ENCODE measurements at places on chromosomes 12 and 14.

DNA sequence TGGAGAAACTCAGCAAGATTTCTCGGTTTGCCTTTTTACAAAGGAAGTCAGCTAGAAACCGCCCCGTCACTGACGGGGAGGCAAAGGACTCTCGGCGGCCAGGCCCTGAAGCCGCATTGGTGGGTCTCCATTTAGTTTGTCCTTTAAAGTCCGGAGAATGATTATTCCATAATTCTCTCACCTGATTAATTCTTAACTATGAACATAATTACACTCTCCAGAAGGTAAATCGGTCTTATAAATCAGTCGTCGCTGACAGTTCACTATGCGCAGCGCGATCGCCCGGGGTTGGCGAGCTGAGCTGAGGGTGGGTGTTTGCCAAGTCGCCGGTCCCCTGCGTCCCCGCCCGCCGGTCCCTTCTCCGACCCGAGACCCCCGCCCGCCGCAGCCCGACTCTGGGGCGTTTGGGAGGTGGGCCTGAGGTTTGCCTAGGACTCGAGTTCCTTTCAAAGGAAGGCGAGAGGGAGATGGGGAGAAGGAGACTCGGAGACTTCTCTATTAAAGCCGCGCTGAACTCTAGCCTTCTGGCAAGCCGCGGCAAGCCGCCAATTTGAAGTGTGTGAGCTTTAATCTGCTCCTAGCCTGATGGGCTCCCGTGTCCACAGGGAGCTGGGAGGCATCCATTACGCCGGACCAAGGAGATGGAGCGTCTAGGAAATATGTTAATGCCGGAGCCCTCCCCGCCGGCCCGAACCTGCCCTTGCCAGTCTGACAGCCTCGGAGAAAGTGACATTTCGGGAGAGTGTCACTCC lies 392.9 kb downstream of the NOVA1 start:
- peak; percentile 48 for DNase-seq

GRCh38 chr12:75041472-75041871 lies 168.2 kb downstream of the KCNC2 start:
- no peak for DNase-seq

DNA sequence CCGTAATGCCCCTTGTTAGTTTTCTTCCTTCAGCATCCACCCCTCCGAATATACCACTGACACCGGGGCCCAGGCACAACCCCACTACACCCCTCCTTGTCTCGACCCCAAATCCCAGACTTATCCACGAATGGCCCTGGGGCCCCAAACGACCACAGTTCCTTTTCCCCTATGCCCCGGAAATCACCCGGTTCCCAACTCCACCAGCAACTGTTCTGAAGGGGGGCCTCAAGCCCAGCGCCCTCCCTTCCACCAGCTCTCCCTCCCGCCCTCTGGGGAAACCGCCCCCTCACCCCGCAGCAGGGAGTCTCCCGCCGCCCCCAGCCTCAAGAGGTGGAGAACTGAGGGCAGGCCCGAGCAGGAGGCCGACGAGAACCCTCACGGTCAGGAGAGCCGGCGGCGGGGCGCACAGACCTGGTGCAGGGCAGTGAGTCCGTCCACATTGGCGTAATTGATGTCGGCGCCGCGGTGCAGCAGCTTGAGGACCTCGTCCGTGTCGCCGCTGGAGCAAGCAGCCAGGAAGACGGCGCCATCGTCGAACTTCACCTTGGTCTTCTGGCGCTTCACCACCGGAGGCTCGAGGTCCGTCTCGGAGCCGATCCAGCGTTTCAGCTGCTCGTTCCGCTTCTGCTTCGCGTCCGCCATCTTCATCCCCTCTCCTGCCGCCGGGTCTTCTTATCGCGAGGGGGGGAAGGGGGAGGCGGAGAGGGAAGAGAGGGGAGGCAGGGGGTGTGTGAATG lies 446 bp downstream of the PPP1R12A start:
- peak; percentile 46 for DNase-seq

DNA sequence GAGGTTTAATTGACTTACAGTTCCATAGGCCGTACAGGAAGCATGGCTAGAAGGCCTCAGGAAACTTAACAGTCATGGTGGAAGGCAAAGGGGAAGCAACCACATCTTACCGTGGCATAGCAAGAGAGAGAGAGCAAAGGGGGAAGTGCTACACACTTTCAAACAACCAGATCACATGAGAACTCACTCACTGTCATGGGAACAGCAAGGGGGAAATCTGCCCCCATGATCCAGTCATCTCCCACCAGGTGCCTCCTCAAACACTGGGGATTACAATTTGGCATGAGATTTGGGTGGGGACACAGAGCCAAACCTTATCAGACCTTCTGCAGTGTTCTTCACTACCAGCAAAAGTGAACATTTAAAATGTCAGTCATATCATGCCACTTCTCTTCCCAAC lies 58.9 kb downstream of the USP15 start:
- no peak for DNase-seq

DNA sequence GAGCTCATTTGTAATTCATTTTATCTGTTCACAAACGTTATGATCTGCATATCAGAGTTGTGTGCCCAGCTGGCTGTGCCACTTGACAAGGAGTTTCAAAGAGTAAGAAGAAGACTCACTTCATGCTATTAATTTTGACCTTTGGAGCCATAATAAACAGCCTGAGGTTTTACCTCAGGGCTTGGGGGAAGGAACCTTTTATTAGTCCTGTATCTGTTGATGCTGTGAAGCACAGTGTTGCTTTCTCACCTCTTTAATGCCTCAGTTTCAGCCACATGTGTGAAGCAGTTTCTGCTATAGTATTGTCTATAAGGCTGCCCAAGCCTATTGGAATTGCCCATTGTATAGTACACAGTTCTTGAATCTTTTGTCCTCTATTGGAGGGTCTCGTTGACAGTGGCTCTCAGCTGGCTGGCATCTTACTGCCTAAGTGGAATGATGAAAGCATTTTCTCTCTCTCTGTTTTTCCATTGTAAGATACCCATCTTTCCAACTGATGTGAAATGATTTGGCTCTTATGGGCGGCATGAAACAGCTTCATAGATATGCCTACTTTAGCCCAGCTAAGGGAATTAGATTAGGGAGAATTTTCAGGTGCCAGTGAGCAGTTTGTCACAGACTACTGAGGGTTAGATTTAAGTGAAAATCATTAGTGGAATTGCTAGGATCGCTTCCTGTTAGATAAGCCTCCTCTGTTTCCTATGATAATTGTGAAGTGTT lies 34.7 kb downstream of the GPATCH2L start:
- no peak for DNase-seq

GRCh38 chr14:77889971-77890442 lies 90.1 kb downstream of the ADCK1 start:
- DNase-seq = no peak

DNA sequence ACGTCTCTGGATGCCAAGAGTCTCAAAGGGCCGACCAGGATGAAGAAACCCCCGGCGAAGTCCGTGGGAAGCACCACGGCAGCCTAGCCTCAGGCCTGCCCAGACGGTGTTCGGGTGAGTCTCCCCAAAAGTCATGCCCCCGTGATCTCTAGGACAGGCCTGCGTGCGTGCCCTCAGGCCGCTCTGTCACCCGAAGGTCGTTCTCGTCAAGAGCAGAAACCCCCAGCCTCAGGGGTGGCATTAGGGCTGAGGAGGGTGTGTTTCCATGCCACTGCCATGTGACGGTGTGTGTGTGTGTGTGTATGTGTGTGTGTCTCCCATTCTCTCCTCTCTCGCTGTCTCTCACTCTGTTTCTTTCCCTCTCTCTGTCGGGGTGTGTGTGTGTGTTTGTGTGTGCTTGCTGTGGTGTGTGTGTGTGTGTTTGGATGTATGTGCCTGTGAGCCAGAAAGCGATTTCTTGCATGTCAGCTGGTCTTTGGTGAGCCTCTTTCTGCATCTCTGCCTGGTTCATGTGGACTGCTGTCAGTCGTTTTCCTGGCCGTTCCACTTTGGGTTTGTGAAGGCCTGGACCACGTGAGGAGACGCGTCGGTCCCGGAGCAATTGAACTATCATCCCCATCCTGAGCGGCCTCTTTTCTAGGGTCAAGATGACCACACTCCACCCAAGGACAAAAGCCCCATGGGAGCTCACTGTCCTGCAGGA lies 772.5 kb upstream of the ALG10B start:
- no peak for DNase-seq

- no peak for DNase-seq
Measured at GRCh38 chr12:77916276-77916675, 85.6 kb downstream of the NAV3 start.

GRCh38 chr12:19245106-19245505 lies 115.6 kb downstream of the PLEKHA5 start:
- DNase-seq = no peak

- peak; percentile 56 for DNase-seq
Measured at GRCh38 chr14:75720842-75721498, 59.9 kb downstream of the TTLL5 start.

- no peak for DNase-seq
Measured at GRCh38 chr12:45685680-45686079, 43.8 kb upstream of the ARID2 start.

- DNase-seq = no peak
Measured at GRCh38 chr14:64722842-64723447, 18.7 kb downstream of the PLEKHG3 start.

GRCh38 chr14:93971635-93972027 lies 4.7 kb downstream of the ASB2 start:
- no peak for DNase-seq

GRCh38 chr12:25469861-25470260 lies 83.2 kb downstream of the LMNTD1 start:
- DNase-seq = no peak

GRCh38 chr12:117121441-117121840 lies 22.2 kb upstream of the TESC start:
- DNase-seq = peak; percentile 44

GRCh38 chr12:82461393-82461792 lies 103.1 kb downstream of the METTL25 start:
- DNase-seq = no peak

DNA sequence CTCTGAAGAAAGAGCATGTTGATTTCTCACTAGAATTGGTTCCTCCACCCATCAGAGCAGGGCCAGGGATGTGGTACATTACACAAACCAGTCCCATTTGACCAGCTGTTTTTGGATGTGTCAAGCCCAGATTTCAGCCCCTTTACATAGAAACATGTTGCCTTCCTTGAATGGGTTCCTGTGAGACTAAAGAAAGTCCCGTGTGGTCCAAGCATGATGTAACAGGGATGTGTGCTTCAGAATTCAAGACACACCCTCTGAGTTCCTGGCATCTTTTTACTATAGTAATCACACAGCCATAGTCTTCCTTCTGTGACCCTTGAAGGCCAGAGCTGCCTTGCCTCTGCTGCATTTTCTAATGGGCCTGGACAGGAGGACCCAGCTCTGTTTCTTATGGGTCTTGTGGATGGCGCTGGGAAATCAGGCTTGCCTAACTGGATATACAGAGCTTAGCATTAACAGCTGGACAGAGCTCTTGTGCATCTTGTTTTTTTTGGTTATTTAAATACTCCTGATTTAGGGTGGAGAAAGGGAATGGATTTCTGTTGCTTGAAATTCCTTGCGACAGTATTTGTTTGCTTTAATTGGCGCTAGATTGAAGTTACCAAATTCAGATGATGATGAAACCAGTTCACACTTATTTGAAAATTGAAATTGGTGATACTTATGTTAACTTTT lies 341.0 kb downstream of the ZFP36L1 start:
- no peak for DNase-seq

DNA sequence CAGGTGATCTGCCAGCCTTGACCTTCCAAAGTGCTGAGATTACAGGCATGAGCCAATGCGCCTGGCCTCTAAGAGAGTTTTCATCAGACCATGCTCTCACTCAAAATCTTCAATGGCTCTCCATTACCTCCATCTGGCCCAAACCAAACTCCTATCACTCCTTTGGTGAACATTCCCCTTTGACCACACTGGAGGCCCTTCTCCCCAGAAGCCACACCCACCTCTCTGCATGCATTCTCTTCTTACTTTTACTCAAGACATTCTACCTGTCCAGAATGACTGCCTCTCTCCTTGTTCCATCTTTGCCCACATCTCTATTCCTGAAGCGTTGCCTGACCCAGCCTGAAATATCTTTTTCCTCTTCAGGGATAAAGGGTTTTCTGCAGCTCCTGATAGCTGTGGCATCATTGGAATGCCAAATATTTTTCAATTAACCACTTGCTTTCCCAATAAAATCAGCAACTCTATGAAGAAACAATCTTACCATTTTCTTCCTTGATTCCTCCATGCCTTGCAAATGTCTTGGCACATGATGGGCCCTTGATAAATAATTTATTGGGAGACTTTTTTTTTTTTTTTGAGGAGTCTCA lies 15.5 kb downstream of the PLEK2 start:
- DNase-seq = no peak

DNA sequence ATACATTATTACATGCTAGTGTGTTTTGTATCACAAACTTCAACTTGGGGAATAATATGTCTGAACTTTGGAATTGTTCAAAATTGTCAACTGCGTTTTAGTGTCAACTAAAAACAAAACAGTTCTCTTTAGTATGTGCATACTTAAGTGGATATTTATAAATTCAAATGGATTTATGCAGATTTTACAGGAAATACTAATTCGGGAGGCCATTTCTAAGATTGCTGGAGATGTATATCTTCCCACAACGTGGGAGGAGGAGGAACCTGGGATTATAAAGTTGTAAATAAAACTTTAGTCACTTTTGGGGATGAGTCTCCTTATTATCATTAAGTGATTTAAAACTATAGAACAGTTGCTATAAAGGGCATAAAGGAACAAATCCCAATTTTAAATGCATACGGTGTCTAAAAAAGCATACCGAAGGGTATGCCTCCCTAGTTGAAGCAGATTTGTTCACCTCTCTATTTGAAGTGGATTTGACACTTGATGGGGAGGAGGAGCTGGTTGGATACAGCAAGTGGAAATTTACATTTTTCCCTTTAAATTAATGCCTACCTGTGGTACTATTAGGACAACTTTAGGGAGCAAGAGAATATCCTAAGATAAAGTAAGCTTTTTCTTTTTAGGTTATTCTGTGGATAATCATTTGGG lies 2.7 kb downstream of the PDE3A start:
- no peak for DNase-seq

- no peak for DNase-seq
Measured at GRCh38 chr14:22383515-22384166, 205.4 kb downstream of the DAD1 start.

GRCh38 chr12:52356031-52356761 lies 11.1 kb downstream of the KRT85 start:
- DNase-seq = no peak

DNA sequence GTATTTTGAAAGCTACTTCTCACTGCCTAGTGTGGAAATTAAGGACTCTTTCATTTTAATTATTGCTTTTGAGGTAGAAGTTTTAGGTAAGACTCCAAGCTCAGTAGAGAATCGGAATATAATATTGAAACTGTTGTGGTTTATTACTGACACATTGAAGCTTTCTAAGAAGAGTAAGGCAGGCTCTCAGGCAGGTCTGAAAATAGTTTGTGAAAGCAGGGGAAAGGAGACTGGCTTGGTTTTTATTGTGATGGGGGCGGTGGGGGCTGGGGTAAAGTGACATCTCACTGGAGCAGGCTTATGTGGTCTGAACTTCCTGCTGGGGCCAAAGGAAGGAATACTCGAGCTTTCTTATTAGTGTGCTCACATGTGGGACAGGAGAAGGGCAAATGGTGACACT lies 79.5 kb downstream of the OTOGL start:
- no peak for DNase-seq

GRCh38 chr14:31858868-31859267 lies 218.2 kb upstream of the ARHGAP5 start:
- no peak for DNase-seq

GRCh38 chr14:23572836-23573235 lies 5.2 kb upstream of the AP1G2 start:
- peak; percentile 79 for DNase-seq

GRCh38 chr12:114192549-114192948 lies 213.4 kb downstream of the TBX5 start:
- DNase-seq = no peak

Data from posterior cingulate gyrus (tissue), 11 donors.